Breast epithelium (tissue), 4 donors: ENCODE measurements at places on chromosomes 7 and 10. TPM values are rescaled to one million over a fixed set of nuclear protein-coding genes. Genes with fewer than 3 reads are reported as not detected.

IFIT1B gene
- not detected for total RNA-seq

PRF1 gene
- total RNA-seq, result 4.3 TPM

DBF4 gene
- 18.6 TPM for total RNA-seq

GRCh38 chr7:55063633-55064032 lies 44.8 kb downstream of the EGFR start:
- DNase-seq, result no peak

- no peak for DNase-seq
Measured at GRCh38 chr7:26854876-26855855, 9.2 kb downstream of the SKAP2 start.

- DNase-seq, result no peak
Measured at GRCh38 chr7:143914938-143915652, 13.1 kb upstream of the TCAF1 start.

- DNase-seq, result no peak
Measured at GRCh38 chr7:2688409-2689342, 674 bp downstream of the AMZ1 start.

GRCh38 chr10:72068901-72069446 lies 19.4 kb downstream of the SPOCK2 start:
- no peak for DNase-seq

- DNase-seq, result peak; percentile 53
Measured at GRCh38 chr10:110304394-110304779, 333 bp downstream of the SMNDC1 start.

GRCh38 chr10:61943674-61944378 lies 42.3 kb downstream of the ARID5B start:
- no peak for DNase-seq

DNA sequence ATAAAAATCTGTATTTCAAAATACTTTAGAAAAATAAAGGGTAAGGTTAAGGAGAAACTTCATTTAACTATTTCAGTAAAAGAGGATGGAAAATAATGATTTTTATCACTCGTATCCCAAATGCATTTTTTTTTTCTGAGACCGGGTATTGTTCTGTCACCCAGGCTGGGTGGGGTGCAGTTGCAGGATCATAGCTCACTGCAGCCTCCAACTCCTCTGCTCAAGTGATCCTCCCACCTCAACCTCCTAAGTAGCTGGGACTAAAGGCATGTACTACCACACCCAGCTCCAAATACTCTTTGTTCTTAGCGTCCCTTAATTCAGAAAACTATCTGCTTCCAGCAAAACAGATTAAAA lies 11.8 kb downstream of the KMT2C start:
- no peak for DNase-seq
